Heart left ventricle (tissue), 16 donors: ENCODE measurements at places on chromosomes 7 and 10. TPM values are rescaled to one million over a fixed set of nuclear protein-coding genes. Genes with fewer than 3 reads are reported as not detected.

GRCh38 chr10:33157103-33157502 is 177.4 kb downstream of the NRP1 start:
- DNase-seq = no peak

DNA sequence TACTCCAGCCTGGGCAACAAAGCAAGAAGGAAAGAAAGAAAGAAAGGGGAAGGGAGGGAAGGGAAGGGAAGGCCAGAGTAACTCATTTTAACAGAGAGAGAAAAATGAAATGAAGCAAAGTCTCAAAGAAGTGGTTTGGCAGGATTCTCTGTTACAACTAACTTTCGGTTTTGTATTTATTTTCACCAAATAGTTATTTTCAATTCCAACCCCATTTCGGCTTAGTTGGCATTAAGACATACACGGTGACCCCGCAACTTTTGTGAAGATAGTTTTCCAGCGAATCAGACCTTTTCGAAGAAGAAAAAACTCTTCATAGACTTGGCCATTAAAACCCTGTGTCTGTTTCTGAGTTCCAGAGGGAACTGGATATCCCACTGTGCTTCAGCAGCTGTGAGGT is 45.2 kb upstream of the LYZL2 start:
- DNase-seq = no peak

- no peak for DNase-seq
Observed at GRCh38 chr7:17176371-17177032, 122.0 kb upstream of the AHR start.

DNA sequence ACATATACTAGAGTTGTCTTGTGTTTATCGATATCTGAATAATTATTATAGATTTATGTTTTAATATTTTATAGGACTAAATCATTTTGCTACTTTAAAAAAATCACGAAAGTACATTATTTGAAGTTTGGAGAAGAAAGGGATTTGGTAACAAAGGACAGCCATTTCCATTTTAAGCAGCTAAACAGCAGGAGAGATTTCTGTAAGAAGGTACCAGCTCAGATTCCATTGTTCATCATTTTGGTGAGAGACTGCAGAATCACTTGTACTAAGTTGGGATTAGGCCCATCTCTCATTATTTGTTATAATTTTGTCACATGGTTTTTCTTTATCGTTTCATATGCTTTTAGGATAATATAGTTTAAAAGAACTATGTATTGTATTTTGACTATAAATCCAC is 46.7 kb downstream of the PALS2 start:
- no peak for DNase-seq

DNA sequence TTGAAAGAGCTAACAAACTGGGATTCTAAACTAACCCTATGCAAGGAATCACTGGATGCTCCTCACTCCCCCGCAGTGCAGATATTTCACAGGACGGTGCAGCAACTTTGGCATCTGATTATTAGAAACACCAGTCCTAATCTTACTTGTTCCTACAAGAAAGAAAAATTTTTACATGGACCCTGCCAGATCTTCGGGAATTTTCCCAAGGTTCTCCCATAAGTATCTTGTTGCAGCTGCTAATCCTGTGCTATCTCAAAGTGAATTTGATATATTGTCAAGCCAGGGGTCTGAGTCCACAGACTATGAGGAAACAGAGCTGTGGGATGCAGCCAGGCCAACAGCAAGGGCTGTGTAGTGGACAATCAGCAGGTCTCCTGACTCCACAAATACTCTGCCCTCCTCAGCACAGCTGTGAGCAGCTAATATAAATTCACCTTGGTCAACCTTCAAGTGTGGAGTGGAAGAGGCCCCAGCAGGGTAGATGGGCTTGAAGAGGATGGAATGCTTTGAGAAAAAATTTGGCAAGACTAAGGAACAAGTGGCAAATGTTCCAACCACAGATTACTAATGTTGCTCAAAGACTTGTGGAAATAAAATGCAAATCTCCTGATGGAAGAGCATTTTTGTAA is 25.6 kb downstream of the VSTM4 start:
- peak; percentile 47 for DNase-seq

DNA sequence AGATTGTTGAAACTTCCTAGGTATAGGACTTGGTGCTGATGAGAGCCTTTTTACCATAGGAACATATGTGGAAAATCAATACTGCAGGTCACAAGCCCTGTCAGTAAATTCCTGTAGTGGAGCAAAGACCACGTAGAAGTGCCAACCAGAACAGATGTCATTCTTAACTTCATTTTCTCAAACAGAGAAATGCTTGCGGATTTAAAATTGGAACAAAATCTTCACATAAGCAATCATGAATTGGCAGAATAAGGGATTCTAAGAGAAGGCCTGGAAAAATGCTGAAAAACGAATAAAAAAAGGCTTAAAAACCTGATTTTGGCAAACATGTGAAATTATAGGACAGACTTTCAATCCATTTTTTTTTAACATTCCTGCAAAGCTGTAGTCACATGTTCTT is 80.8 kb upstream of the SMIM30 start:
- DNase-seq = no peak

DNA sequence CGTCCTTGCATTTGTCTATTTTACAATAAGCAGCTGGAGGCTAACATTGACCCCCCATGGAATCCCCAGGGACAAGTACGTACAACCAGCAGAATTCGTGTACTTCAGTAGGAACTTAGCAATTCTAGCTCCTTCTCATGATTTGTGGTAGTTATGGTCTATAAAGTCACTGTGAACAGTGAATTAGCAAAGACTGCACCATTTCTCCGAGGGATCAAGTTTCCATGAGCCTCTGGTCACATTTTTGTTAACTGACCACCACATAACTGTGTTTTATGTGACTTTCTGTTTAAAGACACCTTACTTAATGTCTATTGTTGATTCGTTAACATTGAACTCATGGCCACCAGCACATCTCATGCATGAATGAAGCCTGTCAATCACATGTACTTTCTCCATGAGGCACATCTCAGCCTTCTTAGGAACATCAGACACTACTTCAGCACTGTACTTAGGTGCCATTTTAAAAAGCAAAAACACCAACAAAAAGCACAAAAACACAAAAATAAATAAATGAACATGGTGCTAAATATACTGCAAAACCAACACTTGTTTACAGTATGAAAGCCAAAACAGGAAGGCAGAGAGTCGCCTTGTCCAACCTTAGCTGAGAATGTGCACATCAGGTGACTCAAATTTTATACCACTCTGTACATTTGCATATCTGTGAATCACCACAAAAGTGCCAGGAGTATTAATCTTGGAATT is 9.0 kb upstream of the UCN3 start:
- no peak for DNase-seq

GRCh38 chr10:119045561-119045960 is 16.0 kb downstream of the NANOS1 start:
- no peak for DNase-seq

DNA sequence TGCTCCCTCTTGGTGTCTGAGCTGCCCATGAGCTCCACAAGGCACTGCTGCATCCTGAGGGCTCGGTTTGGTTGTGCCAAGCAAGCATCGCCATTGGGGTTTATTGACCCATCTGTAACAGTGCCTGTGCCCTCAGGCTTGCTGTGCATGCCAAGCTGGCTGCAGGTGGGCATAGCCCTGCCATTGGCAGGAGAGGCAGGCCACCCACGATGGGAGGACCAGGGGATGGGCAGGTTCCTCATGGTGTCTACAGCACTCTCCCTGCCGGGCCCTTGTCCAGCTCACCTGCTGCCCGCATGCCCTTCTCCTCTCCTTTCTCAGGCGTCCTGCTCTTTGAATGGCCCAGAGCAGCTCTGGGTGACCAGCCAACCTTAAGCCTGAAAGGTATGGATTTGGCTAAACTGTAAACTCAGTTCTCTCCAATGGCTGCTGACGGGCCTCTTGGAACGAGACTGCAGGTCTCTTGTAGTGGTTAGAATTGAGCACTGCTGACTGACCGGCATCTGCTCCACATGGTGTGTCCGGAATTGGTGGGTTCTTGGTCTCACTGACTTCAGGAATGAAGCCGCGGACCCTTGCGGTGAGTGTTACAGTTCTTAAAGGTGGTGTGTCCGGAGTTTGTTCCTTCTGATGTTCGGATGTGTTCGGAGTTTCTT is 17.6 kb downstream of the AKR1E2 start:
- DNase-seq = no peak

- DNase-seq = peak; percentile 92
Observed at GRCh38 chr10:100535715-100536353, at the start of gene HIF1AN. TSS of gene HIF1AN (plus strand) at chr10:100535943. CDS start at chr10:100535959, 16 bp downstream.

DNA sequence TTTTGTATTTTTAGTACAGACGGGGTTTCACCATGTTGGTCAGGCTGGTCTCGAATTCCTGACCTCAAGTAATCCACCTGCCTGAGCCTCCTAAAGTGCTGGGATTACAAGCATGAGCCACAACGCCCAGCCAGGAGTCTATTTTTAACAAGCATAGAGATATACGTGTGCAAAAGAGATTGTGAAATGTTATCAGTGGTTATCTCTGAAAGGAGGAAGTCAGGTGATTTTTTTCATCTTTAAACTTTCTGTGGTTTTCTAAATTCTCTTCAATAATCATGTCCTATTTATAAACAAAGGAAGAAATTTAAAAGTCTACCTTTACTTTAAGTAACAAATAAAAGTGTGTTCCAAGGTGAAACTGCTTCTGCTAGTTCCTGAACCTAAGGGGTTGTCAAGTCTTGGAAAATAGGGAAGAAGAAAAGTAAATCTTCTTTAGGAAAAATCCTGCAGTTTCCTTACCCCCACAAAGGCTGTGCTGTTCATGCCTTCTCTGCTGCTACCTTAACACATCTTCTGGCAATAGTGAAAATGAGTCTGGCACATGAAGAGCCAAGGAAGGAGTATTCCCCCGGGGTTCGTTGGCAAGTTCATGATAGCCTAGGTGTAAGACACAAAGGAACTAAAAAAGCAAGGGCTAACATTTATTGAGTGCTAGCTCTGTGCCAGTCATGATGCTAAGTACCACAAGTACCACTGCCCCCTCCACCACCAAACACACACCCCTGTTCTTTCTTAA is 51.1 kb downstream of the CYP26A1 start:
- DNase-seq = no peak

- no peak for DNase-seq
Observed at GRCh38 chr7:99248391-99249095, 24.1 kb upstream of the MYH16 start.

DNA sequence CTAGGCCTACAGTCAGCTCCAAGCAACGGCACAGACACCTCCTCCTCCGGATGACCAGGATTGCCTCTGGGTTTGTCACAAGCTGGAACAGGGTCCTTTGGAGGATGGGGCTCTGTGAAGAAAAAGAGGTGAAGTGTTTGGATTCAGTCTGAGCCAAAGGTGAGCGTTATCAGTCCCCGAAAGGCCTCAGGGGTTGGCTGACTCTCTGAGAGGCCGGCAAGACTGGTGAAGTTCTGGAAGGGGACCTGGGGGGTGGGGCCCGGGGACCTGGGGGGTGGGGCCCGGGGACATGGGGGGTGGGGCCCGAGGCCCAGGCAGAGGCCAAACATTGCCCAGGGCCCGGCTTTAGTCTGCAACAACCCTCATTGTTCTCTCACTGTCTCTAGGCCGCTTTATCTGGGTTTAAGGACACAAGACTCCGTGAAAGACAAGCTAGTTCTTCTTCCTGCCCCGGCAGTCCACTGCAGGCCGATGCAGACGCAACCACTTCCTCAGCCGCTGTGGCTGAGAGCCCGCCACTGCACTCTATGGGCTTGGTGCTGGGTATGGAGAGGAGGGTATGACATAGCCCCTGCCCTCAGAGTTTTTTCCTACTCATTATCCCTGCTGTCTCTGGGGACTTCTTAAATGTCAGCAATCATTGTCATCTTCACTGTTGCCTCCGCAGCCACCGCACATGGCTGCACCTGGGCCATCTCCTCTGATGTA is 27.4 kb upstream of the PSAP start:
- peak; percentile 40 for DNase-seq

TRIM50 gene
- total RNA-seq = not detected

ATOH7 gene
- total RNA-seq = not detected

ASIC3 gene
- total RNA-seq = 3.4 TPM

ENTPD1 gene
- 7.6 TPM for total RNA-seq

ANKRD1 gene
- 6,067 TPM for total RNA-seq

GPR22 gene
- total RNA-seq = 48.4 TPM

ADIRF gene
- total RNA-seq = 36.3 TPM

CCDC146 gene
- total RNA-seq = 8.2 TPM

CALHM1 gene
- not detected for total RNA-seq

FRG2B gene
- not detected for total RNA-seq

NME8 gene
- total RNA-seq = not detected
